Esophagus squamous epithelium (tissue), 5 donors: ENCODE measurements at places on chromosomes 4 and X. TPM values are rescaled to one million over a fixed set of nuclear protein-coding genes. Genes with fewer than 3 reads are reported as not detected.

DNA sequence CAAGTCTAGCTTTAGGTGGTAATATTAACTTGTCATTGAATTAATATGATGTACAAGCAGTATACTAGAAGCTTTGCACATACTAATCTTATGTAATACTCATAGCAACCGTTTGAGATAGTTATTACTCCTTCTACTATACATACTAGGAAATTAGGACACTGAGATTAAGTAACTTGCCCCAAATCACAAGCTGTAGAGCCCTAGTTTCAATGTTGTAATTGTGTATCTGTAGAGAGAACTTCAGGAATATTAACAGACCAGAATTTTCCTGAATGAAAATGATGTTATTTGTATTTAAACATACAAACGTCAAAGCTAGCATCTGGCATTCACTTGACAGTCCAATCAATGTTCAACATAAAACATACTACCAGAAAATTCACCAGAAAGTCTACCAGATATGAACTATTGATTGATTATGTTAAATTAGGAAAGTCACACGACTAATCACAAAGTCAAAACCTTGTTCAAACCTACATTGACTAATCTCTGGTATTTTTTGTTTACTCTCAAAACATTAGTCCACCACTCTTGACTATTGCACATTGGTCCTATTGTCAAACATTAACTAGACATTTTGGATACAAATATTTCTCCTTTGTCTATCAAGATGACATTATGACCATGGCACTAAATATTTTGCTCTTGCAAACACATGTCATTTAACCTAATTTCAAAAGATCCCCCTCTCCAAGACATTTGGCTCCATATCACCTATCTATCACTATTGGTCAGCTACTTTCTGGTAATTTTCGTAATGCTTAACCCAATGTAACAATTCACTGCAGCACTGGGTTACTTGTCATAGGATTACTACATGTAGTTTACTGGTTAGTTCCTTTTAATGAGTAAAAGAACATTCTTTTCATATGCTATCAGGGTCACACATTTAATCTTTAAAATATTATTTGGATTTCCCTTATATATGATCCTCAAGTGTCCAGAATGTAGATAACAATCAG, 100.7 kb downstream of the GPC3 start:
- no peak overlapping the region for H3K4me3 ChIP-seq
- no peaks in the 10 kb centered on the region for H3K4me1 ChIP-seq
- no peaks in the 10 kb centered on the region for H3K36me3 ChIP-seq
- H3K27me3 ChIP-seq: no peaks in the 10 kb centered on the region
- no peak overlapping the region for H3K27ac ChIP-seq

DNA sequence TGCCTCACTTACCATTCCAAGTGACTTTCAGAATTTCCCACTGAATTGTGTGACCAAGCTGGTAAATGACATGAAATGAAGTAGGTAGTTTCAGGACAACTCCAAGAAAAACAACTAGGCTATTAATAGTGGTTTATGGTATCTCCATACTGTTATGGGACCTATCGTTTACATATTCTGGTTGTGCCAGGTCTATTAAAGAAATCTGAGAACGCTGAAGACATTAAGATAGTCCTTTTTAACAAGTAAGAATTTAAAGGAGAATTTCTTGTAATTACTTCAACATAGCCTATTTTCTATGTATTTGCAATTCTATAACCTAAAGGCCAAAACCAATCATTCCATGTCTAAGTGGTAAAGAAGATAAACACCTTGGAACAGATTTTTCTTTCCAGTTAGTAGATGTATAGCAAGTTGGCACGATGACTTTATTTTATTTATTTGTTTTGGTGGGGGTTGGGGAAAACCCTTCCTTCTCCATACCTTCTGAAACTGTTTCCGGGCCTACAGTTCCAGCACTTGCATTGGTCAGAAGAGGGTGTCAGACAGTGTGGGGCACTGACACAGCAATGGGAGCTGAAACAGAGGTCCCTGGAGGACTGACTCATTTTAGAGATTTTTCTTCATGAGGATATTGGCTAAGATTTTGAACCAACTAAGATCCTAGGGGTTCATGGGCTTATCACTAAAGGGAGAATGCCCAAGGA, 7.6 kb upstream of the DCLK2 start:
- no peaks in the 10 kb centered on the region for H3K27me3 ChIP-seq
- no peaks in the 10 kb centered on the region for H3K4me1 ChIP-seq
- H3K36me3 ChIP-seq: no peaks in the 10 kb centered on the region
- no peak overlapping the region for H3K27ac ChIP-seq
- H3K4me3 ChIP-seq: no peak overlapping the region

RAB41 gene
- total RNA-seq: not detected

GRCh38 chr4:110411574-110412011, 64.4 kb upstream of the ENPEP start:
- H3K4me3 ChIP-seq: no peak overlapping the region
- H3K4me1 ChIP-seq: no peaks in the 10 kb centered on the region
- H3K36me3 ChIP-seq: no peaks in the 10 kb centered on the region

PDLIM5 gene
- 158 TPM for total RNA-seq

- H3K4me3 ChIP-seq: no peak overlapping the region
- peaks cover 15% of the 10 kb centered on the region for H3K27me3 ChIP-seq
- H3K36me3 ChIP-seq: no peaks in the 10 kb centered on the region
- DNase-seq: no peak
- H3K4me1 ChIP-seq: no peaks in the 10 kb centered on the region
- H3K27ac ChIP-seq: no peak overlapping the region
Measured at GRCh38 chr4:156132196-156132595, 178.5 kb upstream of the CTSO start.
